ENCODE measurements at places on chromosomes 3 and 15. TPM values are rescaled to one million over a fixed set of nuclear protein-coding genes. Genes with fewer than 3 reads are reported as not detected.

Gene CA12
- total RNA-seq = 6.1 TPM

Gene CCDC54
- not detected for total RNA-seq

DNA sequence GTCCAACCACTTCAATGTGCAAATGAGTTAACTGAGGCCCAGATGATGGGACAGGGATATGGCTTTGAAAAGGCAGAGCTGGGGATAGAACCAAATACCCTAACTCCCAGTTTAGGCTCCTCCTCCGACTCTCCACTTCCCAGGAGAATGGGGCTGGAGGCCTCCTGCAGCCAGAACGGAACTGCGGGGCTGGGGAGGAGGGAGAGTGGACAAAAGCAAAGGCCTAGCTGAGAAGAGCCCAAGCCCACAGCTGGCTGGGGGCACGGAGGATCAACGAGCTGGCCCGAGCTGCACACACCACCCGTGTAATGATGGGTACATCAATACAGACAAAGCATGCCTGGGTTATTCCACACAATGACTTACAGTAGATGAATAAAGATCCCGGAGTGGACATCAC is 74.8 kb downstream of the NUP210 start:
- DNase-seq = no peak

- no peak for DNase-seq
Observed at GRCh38 chr3:127368186-127369032, 80.6 kb upstream of the PRR20G start.
